ENCODE measurements at places on chromosomes 1 and 21.

DNA sequence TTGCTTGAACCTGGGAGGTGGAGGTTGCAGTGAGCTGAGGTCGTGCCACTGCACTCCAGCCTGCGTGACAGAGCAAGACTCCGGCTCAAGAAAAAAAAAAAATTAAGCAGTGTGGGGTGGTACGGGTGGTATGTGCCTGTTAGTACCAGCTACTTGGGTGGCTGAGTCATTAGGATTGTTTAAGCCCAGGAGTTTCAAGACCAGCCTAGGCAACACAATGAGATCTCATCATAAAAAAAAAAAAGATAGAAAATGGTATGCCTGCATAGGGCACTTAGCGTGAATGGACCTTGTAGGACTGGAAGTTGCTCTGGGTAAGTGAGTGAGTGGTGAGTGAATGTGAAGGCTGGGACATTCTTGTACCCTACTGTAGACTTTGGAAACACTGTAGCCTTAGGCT lies 37.0 kb downstream of the TBCE start:
- peak; percentile 25 for DNase-seq

- no peak for DNase-seq
Measured at GRCh38 chr1:208475449-208475848, 231.3 kb upstream of the PLXNA2 start.

DNA sequence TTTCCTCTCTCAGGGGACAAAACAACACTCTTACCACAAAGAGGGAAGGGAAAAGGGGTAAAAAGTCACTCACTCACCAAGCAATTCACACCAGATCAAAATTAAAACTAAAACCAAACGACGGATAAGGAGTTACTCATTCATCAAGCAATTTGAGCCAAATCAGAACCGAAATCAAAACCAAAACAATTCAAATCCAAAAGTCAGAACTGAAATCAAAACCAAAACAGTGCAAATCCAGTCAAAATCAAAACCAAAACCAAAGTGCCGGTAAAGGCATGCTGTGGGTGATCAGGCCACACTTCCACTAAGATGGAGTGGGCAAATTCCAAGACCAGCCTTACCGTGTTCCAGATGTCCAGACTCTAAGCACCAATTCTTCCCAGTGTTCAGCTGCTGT lies 717.9 kb downstream of the AMY1C start:
- DNase-seq: no peak

GRCh38 chr1:43774359-43774758 lies 67.0 kb downstream of the ST3GAL3 start:
- DNase-seq: peak; percentile 84

DNA sequence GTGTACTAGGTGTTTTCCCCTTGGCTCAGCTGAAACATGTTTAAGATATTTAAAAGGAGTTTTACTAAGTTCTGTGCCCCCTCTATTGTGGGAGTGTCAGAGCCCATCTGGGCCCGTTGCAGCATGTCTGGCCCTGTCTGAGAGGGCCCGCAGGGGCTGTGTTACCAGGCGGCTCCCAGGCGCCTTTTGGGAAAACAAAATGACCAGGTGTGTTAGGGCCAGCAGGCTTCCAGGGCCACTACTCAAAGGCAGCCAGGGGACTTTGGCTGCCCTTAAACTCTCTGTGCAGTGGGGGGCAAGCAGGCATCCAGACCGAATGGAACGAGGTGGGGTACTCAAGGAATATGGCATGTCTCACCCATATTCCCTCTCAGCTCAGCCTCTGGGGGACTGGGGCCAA lies 111.7 kb downstream of the KCNN3 start:
- DNase-seq: no peak

DNA sequence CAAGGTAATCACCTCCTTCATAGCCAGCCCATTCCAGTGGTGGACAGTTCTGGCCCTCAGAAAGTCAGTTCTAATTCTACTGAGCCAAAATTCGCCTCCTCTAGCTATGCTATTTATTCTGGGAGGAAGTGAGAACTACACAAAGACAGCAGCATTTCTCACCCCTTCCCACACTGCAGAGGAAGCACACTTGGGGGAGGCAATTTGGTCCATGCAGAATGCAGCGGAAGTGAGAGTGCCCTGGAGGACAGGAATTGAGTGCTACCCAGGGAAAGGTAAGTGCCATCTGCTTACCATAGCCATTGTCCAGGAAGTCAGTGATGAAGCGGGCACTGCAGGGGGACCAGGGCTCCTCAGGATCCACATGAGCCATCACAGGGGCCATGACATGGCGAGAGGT lies 3.7 kb downstream of the ADAMTS4 start:
- no peak for DNase-seq

GRCh38 chr1:234039603-234040002 lies 135.1 kb downstream of the SLC35F3 start:
- DNase-seq: no peak
